ENCODE measurements at places on chromosomes 6 and 20.

DNA sequence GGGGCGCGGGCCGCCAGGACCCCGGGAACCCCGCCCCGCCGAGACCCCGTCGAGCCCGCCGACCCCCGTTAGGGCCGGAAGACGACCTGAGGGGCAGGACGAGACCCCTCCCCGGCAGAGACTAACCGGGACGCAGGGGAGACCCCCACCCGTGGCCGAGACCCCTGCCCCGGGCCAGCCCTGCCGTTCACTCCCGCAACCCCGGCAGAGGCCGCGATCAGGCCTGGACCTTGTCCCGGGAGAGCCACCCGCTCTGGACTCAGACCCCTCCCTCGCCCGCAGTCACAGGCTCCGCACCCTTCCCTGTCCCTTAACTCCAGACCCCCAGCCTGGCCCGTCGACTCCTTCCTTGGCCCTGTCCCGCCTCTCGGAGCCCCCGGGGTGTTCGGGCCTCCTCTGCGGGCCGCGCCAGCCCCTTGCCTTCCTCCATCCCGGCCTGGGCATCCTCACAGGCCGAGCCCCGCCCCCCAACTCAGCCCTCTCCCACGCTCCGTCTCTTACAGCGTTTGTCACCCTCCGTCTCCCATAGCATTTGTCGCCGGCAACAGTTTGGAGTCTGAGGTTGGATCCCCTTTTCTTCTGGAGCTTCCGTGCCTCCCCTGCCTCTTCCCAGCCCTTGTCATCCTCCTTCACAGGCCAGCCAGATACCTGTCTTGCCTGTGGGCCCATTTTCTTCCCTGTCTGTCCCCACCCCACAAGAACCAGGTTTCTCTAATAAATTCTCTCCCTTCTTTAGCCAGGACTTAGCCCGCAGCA is 569 bp downstream of the TCEA2 start:
- DNase-seq = no peak

DNA sequence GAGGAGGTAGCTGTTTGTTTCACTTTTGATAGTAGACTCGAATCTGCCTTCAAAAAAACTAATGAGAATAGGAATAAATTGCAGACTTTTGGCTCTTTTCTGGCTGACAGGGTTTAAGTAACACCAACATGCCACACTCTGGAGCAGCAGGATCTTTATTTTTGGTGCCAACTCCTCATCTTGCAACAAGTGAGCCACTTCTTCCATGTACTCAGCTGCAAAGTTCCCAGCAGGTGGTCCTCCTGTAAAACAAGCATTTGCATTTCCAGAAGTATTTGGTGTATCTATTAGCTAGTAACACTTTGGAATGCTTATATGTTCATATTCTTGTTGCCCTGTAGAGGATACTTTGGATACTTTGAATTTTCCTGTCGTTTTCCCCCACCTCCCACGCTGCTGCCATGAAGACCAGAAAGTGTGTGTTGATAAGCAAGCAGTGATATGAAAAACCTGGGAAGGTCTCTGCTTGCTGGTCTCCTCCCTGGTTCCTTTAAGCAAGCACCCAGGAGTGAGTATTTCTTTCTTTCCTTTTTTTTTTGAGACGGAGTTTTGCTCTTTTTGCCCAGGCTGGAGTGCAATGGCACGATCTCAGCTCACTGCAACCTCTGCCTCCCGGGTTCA is 1.0 kb downstream of the ARMH2 start:
- DNase-seq = peak; percentile 13

DNA sequence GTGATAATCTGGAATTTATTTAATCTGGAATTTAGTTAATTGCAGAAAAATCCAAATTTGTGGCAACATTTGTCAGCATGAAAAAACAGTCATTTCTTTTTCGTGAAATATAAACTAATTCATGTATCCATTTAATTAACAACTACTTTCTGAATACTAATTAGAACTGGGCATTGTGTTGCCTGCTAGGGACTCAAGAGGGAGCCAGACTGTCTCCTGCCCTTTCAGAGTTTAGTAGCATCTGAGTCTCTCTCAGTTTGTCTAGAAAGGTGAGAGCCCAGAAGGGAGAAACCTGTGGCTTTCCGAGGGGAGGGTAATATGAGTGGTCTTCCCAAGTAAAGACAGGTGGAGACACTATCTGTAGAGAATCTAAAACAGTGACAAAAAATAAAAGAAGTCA is 210.9 kb upstream of the HDDC2 start:
- DNase-seq = peak; percentile 6

- no peak for DNase-seq
Observed at GRCh38 chr6:142035890-142036289, 96.8 kb upstream of the GJE1 start.

GRCh38 chr6:149242883-149243282 is 74.6 kb upstream of the TAB2 start:
- DNase-seq = peak; percentile 20

DNA sequence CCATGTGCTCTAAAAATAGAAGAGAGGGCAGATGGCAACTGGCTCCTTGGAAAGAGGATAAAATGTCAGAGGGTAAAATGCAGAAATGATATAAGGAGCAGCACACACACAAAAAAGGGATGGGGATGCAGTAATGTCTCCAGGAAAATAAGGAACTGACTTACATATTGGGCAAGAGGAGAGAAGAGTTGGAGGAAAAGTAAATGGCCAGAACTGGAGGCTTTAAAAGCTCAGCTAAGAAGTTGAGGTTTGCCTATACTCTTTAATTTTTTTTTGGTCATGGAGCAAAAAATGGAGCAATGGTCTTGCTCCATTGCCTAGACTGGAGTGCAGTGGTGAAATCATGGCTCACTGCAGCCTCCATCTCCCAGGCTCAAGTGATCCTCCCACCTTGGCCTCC is 93.7 kb downstream of the SULF2 start:
- DNase-seq = peak; percentile 42

- no peak for DNase-seq
Observed at GRCh38 chr20:43191946-43192863, 2.5 kb upstream of the PTPRT start.

DNA sequence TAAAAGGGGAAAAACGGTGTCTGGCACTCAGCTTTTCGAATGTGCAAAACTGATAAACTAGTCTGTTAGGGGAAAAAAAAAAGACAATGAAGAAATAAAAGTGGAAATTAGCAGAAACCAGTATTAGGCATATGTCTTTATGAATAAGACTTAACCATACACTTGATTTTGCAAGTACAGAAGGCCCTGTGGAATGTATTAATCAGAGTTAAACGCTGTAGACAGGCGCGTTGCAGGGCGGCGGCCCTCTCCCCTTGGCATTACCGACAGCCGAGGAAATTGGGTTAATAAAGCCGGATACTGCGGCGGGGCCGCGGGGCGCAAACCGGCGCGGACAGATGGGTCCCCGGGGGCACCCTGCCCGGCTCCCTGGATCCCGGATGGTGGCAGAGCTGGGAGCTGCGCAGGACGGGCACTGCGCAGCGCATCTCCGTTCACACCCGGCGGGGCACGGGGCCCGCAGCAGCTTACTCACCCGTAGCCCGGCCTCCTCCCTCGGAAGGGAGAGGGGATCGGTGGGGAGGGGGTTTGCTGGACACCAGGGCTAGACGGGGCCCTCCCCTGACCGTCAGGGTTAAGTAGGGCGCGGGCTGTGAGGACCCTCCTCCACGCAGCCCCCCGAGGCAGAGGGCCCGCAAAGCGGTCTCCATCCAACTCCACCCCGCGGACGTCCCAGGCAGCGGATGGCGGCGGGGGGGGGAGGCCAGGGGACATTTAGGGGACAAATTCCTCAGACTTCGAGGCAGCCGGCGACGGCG is 2.0 kb downstream of the BHLHE23 start:
- no peak for DNase-seq

GRCh38 chr6:123745895-123746294 is 57.8 kb upstream of the NKAIN2 start:
- DNase-seq = peak; percentile 20

DNA sequence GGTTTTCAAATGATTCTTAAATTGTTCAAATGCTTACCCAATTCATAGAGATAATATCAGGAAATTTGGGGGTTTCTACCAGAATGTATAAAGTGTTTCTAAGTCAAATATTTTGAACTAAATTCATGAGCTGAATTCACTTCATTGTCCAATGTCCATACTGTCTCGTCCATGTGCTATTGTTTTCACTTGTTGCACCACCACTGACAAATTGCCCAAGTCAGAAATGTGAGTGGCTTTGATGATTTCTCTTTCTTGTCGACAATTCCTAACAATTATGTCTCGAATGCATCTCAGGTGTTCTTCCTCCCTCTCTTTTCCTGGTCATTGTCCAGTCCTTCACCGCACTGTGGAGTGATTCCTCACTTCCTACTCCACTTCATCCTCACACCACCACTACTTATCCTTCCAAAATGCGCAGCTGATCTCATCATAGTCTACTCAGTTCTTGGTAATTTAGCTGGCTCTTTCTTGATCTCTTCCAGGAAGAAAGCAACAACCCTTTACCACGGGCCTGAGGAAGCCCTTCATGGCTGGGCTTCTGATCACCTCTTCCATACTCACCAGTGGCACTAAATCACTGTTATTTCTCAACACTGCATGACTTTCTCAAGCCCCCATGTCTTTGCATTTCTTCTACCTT is 161.1 kb downstream of the FOXA2 start:
- no peak for DNase-seq

DNA sequence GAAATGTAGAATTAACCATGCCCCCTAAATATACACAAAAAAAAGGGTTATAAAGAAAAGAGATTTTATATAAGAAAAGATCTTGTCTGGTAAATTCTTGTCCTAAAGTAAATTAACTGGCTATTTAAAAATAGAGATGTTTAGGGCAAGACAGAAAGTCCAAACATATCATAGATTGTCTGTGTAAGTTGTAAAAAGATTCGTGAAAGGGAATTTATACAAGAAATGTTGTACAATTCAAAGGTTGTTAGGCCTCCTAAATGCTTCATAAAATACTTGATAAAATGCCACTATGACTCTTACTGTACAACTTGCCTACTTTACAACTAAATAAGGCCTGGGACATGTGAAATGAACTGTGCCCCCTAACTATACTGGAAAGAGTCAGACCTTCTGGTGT is 21.9 kb upstream of the AGPAT4 start:
- no peak for DNase-seq
